ENCODE measurements at places on chromosomes 1 and 21.

GRCh38 chr1:60906526-60906925 lies 175.8 kb upstream of the NFIA start:
- no peak for DNase-seq

DNA sequence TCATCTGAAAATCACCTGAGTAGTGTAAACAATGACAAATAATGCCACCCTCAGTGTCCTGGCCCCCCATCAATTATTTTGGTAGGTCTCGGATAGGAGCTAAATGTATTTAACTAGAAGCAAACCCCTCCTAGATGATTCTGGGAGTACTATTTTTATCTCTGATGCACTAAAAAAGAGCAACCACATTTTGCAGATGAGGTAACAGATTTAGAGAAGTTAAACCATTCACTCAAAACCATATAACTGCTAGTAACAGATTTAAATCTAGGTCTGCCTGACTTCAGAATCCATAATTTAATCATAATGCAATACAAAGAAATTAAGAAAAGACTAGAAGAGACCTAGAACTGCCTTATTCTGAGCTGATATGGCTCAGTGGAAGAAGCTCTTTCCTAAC lies 17.3 kb upstream of the PTCH2 start:
- DNase-seq, result no peak

DNA sequence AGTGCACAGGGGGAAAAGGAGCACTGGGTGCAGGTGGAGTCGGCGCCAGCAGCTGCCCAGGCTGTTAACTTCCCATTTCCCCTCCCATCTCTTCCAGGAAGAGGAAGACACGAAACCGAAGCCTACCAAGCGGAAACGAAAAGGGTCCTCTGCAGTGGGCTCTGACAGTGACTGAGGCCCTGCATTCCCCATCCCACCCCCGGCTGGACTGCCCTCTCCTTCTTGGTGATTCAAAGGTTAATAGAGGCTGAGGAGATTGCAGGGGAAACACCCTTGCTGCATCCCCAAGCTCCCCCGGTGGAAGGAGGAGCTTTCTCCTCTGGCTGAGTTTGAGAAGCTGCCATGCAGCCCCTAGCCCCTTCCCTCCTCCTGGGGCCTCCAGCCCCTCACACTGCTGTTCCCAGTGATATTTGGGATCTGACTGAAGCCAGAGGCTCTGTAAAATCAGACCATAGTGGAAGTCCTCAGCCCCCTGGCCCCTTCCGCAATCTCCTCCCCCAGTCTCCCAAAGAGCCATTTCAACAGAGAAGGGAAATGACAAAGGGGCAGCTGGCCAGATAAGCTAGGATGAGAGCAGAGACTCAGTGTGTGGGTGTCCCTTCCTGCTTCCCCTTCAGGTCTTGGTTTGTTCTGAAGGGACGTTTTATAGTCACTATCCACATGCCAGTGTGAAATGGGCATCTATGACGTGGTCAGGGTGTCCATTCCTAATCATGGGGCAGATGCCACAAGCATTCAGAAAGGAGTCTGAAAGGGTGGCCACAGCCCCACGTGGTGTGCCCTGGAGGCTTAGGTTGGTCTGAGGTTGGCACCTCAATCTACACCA lies 1.9 kb upstream of the SLC27A3 start:
- DNase-seq, result no peak

- DNase-seq, result no peak
These were observed 59.3 kb downstream of the ACP6 start for GRCh38 chr1:147611021-147611426.

GRCh38 chr1:84973498-84974334 lies 23.2 kb downstream of the MCOLN2 start:
- no peak for DNase-seq

GRCh38 chr1:112729909-112730308 lies 14.8 kb upstream of the PPM1J start:
- DNase-seq, result no peak

DNA sequence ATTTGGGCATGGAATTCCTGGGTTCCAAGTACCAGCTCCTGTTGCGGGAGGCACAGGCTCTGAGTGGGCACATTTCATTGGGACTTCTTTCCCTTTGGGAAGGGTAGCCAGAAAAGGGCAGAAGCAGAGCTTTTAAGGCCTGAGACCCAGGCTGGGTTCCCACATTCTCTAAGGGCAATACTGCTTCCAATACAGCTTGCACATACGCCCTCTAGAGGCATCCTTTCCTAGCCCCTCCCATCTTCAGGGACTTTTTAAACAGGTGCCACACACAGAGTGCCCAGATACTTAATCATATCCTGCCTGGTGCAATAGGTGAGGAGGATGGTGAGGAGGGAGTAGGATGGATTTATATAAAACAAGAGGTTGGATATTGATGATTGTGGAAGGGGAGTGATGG lies 5.7 kb downstream of the GPR88 start:
- no peak for DNase-seq

GRCh38 chr1:54118704-54119103 lies 34.1 kb downstream of the CDCP2 start:
- DNase-seq, result no peak

DNA sequence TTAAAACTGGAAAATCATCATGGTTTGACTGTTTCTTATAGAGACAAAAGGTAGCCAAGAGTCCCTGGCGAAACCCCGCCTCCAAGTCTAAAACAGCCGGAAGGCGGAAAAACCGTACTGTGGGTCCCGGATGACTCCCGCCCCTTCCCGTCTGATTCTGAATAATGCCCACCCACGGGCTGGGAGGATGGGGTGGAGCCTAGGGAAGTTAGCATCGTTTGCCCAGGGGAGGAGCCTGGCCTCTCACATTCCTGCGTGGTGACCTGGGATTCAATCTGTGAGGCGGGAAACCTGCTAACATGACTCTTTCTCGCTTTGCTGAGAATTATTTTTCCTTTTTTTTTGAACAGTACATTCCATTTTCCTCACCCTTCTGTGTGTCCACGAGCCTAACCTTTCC lies 124.9 kb downstream of the KCNK1 start:
- DNase-seq, result no peak

GRCh38 chr1:168452329-168452728 lies 91.5 kb downstream of the XCL2 start:
- no peak for DNase-seq

- DNase-seq, result no peak
These were observed 79.7 kb downstream of the ATP5PO start for GRCh38 chr21:33835920-33836319.

- DNase-seq, result no peak
These were observed 245.3 kb upstream of the RUNX1 start for GRCh38 chr21:35294231-35294898.

- no peak for DNase-seq
These were observed 400 bp upstream of the PGBD2 start for GRCh38 chr1:248905662-248906008.

DNA sequence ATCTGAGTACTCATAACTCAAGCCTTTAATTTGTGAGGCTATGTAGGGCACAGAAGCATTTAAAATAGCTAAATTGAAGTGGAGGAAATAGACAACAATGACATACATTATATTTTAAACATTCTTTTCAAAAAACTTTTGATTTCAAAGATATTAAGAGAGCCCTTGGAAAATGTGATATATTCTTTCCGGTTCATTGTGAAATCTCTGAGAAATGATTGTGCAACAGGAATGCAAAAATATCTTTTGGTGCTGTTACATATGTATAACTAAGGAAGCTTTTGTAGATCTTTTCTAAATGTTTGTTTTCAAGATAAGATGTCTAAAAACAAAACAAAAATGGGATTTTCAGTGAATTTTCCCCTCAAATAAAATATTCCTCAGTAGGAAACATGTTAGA lies 185.2 kb downstream of the LEPR start:
- no peak for DNase-seq

DNA sequence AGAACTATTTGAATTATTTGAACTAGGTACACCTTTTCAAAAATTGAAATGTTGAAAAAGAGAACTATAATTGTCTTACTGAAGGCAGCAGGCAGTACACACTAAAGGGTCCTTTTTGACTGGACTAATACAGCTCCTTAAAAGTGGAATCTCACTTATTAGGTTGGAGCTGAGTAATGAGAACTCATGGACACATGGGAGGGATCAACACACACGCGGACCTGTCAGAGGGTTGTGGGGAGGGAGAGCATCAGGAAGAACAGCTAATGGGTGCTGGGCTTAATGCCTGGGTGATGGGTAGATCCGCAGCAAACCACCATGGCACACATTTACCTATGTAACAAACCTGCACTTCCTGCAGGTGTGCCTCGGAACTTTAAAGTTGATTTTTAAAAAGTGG lies 145.0 kb downstream of the BRINP2 start:
- no peak for DNase-seq

DNA sequence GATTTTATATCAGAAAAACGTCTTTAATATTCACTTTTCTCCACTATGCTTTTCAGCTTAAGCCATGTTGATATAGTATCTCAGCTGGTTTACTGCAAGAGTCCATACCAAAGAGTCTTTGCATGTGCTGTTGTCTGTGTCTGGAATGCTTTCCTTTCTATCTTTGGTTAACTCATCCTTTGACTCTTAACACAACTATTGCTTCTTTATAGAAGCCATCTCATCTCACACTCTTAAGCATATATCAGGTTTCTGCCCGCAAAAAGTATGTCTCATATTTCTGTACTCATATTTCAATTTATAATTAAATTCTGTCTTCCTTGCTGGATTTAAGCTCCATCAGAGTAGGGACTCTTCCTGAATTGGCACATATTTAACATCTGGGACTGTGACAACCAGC lies 220.9 kb upstream of the KCNK2 start:
- no peak for DNase-seq
